ENCODE measurements at places on chromosomes 2 and 18.

- DNase-seq, result no peak
These were observed 164.2 kb upstream of the ETAA1 start for GRCh38 chr2:67232936-67233335.

DNA sequence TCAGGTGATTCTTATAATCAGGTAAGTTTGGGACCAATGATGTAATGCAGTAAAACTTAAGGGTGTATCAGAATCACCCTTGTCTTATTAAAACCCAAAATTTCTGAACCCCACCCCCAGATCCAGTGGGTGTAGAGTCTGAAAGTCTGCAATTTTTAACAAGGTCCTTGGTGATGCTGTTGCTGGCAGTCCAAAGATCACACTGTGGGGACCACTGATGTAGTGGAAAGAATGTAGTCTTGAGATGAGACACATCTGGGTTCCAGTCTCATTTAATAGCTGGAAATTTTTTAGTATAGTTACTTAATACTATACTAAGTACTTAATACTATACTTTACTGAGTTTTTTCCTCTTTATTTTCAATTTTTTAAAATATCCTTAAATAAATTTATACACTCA, 258.4 kb downstream of the PLCL1 start:
- DNase-seq, result no peak

DNA sequence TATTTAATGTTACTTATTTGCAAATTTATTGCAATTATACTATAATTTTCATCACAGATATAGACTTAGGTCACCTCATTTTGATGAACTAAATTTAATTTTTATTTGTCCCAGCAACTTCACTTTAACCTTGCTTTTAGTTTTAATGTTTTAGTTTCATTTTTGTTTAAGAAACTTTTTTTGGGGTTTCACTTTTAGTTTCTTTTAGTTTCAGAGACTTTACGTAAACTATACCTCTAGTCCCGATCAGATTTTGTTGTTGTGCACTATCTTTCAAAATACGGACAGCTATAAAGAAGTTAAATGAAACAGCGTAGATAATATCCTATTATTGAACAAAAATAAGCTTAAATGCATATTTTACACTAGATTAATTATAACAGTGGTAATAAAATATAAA, 460.5 kb downstream of the ERBB4 start:
- no peak for DNase-seq

GRCh38 chr18:56977309-56977708, 169.6 kb upstream of the BOD1L2 start:
- DNase-seq, result no peak

DNA sequence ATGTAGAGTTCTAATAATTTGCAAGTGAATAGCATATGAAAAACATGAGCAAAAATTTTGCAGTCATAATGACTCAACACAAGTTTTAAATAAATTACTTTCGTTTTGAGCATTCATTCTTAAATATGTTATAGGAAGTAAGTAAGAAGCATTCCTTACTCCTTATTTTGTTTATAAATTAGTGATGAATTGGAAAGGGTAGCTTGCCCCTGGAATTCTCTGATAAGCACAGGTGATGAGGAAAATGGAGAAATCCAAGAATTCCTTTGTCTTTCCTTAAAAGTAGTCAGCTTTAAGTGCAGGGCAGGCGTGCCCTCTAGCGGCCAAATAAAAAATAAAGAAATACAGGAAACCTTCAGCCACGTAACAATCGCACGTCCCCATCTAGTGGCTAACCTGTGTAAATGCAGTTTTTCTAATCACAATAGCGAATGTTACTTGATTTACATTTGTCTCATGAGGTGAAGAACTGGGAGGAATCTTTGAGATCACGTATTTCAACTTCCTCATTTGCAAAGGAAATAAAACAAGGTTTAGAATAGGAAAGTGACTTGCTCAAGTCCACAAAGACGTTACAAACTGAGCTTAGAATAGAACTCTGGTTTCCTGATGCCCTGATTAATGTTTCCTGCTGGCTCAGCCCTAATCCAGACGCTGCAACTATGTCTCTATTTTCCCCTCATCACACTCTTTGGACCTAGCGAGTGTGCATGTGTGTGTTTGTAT, 47.2 kb upstream of the ZNG1B start:
- no peak for DNase-seq

DNA sequence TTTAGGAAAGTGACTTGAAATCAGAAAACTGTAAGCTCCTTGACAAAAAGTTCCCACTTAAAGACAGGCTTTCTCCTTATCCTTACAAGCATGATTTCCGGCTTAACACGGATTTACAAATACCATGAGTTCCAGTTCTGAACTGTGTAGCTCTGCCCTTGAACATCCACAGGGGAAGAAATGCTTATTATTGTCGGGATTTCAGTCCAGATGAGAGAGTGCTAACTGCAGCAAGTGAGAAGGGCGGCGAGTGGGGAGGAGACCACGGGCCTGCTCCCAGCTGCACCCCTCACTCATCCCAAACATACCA, 73.1 kb downstream of the LRRC30 start:
- no peak for DNase-seq

DNA sequence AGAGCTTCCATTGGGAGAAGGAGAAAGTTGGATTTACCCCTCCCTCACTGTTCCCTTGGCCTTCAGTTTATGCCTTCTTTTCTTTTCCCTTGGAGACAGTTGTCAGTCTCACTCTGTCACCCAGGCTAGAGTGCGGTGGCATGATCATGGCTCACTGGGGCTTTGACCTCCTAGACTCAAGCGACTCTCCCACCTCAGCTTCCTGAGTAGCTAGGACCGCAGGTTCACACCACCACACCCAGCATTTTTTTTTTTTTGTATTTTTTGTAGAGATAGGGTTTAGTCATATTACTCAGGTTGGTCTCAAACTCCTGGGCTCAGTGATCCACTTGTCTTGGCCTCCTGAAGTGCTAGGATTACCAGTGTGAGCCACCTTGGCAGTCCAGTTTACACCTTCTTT, 49.9 kb downstream of the SLC9A4 start:
- no peak for DNase-seq

DNA sequence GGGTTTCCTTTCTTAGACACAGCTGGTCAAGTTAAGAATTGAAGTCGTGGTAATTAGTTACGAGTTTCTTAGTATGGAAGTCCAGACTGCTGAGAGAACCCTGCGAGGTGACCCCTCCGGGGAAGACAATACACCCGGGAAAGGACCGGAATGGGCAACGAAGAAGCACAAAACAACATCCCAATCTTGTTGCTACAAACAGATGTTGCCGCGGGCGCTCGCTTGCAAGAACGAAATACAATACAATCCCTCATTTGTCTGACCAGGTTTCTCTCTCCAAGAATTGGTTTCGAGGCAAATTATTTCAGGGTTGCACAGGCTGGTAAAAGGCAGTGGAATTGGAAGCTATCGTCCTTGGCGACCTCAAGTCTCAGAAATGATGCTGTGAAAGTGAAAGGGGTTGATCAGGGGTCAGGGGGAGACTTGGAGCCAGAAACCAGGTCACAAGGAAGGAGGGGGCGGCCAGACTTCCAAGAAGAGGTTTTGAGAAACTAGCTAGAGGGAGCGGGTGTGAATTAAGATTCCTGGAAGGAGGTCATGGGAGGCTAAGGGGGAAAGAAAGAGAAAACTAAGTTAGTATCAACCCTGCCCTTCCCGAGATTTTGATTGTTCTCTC, 401.9 kb downstream of the HRH4 start:
- DNase-seq, result no peak

DNA sequence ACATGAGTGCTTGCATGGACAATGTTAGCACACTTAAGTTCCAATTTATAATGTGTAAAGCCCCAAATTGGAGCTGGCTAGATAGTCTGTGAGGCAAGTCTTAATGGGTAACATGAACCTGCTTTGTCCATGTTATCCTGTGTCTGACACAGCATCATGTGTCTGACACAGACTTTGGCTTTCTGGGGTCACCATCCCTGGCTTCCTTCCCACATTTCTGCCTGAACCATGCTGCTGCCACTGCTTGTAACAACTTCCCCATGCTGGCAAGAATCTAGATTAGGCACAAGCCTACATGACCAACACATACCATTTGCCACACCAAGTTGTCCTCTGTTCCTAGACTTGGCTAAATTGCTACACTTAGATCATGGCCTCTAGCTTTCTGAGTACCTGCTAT, 49.8 kb upstream of the ZBTB7C start:
- DNase-seq, result no peak

- peak; percentile 74 for DNase-seq
These were observed 184.7 kb downstream of the CD226 start for GRCh38 chr18:69763002-69763401.

- DNase-seq, result no peak
These were observed 6.9 kb downstream of the UGT1A10 start for GRCh38 chr2:233643128-233643527.

DNA sequence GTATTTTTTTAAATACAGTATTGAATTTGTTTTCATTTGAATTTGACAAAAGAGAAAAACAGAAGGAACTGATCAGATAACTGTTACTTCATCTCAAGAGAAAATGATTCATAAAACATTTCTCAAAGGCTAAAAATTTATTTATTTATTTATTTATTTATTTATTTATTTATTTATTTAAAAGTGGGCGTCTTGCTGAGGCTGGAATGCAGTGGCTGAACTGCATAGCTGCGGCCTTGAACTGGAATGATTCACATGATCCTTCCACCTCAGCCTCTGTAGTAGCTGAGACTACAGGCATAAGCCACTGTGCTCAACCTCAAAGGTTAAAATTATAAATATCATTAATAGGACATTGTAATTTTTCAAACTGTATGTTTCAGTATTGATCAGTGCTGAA, 4.5 kb upstream of the PUM2 start:
- DNase-seq, result no peak

DNA sequence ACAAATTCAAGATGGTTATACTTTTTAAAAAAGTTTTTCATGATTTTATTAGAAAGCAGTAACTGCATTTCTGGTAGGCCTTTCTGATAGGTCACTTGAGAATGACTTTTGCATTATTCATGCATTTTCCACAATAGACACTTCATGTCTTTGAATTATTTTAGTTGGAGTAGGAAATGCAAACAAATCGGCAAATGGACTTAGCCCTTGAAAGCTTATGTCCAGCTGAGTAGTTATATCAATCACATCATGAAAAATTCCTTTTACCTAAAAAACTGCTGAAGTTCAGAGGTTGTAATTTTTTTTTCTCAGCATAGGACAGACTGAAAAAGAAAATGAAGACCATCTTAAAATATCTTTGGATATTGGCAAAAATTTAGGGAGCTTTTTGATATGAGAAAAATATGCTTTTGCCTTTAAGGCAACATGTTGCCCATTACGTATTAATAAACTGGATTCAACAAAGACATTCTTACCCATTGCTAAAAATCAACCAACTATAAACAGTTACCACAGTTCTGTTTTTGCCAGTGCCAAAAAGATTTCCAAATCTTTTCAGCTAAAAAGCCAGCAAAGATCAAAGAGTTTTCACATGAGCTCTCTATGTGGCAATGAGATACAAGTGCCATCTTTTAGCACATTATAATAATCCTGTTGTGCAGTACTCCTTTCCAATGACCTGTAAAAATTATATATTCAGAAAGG, 45.5 kb upstream of the FRZB start:
- DNase-seq, result no peak

DNA sequence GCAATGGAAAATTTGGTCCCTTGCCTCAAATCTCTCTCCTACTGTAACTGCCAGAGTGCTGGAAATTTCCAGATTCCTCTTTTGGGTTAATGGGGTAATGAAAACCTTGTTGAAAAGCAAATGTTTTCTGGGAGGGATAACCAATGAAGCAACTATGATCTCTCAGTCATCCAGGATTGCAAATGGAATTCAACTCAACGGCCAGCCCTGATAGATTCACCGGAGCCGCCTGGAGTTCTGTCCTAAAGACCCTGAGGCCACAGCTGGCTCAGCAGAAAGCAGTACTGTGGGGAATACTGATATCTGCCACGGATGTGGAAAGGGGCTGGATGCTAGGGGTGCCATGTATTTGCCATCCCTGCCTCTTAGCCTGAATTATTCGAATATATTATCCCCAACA, 167.8 kb downstream of the NRP2 start:
- DNase-seq, result no peak

DNA sequence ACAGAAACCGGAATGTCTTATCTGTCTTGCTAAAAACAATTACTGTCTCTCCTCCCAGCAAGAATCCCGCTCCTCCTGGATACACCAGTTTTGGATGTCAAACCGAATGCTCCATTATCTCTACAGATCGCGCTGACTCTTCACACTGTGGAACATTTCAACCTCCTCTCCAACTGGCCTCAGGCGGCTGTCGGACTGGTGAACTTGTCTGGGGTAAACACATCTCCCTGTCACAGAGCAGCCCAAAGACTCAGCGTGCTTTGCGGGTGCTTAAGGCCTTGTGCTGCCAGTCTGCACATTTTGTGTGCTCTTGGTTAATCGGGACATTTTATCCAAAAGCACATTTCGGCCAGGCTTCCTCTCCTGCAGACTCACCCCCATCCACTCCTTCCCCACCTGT, 173.1 kb downstream of the ICOS start:
- no peak for DNase-seq

DNA sequence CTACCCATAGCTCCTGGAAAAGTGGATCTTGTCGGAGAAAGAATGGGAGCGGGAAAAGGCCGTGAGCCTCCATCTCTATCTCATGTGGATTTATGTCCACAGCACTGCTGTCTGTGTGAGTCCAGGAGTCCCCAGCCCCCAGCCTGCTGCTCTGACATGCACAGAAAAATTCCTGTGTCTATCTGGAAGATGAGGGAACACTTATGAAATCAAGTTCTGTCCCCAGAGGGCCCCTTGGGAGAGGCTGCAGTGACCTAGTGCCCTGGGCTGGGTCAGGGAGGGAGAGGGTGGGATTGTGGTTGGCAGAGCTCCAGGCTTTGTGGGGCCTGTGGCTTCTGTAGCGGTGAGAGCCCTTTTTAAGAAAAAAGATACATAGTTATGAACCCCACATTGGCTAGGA, 37.6 kb downstream of the HJURP start:
- DNase-seq, result no peak

- DNase-seq, result no peak
These were observed 502 bp downstream of the TUBB6 start for GRCh38 chr18:12308386-12309100.

GRCh38 chr2:82128051-82128450, 1823.5 kb upstream of the LRRTM1 start:
- no peak for DNase-seq

GRCh38 chr18:75248426-75249174, 38.0 kb downstream of the TSHZ1 start:
- DNase-seq, result no peak

GRCh38 chr18:79828258-79828657, 30.5 kb downstream of the KCNG2 start:
- DNase-seq, result no peak

DNA sequence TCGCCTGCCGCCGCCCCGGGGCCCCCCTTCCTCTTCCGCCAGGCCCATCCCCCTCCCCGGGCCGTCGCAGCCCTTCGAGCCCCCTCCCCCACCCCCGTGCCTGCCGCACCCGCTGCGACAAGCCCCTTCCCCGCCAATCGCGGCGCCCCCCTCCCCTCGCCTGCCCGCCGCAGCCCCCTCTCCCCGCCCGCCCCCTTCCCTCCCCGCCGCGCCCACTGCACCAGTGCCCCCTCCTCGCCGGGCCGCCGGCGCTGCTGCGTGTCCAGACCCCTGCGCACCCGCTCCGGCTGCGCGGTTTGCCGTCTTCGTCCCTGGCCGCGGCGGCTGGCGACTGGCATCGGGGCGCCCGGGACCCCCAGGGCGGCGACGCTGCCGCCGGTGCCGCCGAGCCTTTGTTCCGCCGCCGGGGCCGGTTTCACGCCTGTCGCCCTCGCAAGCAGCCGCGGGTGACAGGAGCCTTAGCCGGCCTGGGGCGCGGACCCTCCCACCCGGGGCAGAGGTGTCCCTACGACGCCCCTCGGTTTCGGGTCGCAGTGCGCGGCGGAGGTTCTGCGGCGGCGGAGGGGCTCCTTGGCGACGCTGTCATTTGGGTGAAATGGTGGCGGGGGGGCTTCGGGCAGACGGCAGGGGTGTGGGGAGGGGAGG, 18.1 kb downstream of the GPC1 start:
- no peak for DNase-seq

Data from NCI-H1105 treated with DMSO at 0.1 percent for 48 hours (cell line).